PC-9 (cell line): ENCODE measurements at places on chromosomes 3 and 15. TPM values are rescaled to one million over a fixed set of nuclear protein-coding genes. Genes with fewer than 3 reads are reported as not detected.

The GOLGA8T gene
- total RNA-seq = not detected in 2 replicates

The LDHAL6B gene
- total RNA-seq = not detected in 2 replicates

GRCh38 chr3:106067711-106068110 lies 198.9 kb upstream of the CBLB start:
- no peak overlapping the region for H3K4me3 ChIP-seq
- no peaks in the 10 kb centered on the region for H3K4me1 ChIP-seq
- no peaks in the 10 kb centered on the region for H3K36me3 ChIP-seq
- no peak for DNase-seq

DNA sequence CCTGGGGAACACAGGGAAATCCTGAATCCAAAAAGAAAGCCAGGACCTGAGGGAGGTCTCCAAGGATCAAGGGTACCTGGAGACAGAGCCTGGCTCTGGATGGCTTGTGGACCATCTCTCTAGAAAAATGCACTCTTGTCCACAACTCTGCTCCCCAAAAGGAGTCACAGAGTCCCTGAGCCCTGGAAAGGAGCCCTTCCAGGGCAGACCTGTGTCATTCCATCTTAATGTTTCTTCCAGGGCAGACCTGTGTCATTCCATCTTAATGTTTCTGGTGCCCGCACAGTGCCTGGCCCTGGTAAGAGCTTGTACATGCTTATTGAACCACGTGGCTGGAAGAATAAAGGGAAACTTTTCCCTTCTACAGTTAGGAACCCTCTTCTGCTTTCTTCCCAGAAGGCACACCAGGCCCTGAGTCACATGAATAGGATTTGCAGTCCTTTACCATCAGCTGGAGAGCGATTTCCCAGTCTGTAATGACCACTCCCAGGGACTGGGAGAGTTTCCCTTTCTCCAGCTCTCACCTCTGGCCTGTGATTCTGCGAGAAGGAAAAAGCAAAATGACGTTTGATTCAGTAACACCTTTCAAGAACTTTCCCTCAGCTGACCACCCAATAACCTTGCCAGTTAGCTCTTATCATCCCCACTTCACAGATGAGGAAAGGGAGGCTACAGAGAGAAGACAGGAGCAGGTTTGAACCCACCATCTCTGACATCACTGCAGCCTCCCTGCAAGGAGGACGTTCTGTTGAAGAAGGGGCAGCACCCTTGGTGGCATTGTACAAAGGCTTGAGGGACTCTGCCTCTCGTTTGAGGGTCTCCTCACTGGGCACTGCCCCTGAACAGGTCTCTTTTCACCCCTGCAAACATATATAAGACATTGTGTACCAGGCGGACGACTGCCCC lies 35.8 kb upstream of the SLCO2A1 start:
- no peak overlapping the region for H3K4me3 ChIP-seq
- H3K27me3 ChIP-seq = peaks cover 7% of the 10 kb centered on the region; the same call in 1 of the 2 replicates
- H3K27ac ChIP-seq = no peak overlapping the region
- no peaks in the 10 kb centered on the region for H3K4me1 ChIP-seq
- DNase-seq = no peak
